ENCODE measurements at places on chromosomes 16 and 17. TPM values are rescaled to one million over a fixed set of nuclear protein-coding genes. Genes with fewer than 3 reads are reported as not detected.

DNA sequence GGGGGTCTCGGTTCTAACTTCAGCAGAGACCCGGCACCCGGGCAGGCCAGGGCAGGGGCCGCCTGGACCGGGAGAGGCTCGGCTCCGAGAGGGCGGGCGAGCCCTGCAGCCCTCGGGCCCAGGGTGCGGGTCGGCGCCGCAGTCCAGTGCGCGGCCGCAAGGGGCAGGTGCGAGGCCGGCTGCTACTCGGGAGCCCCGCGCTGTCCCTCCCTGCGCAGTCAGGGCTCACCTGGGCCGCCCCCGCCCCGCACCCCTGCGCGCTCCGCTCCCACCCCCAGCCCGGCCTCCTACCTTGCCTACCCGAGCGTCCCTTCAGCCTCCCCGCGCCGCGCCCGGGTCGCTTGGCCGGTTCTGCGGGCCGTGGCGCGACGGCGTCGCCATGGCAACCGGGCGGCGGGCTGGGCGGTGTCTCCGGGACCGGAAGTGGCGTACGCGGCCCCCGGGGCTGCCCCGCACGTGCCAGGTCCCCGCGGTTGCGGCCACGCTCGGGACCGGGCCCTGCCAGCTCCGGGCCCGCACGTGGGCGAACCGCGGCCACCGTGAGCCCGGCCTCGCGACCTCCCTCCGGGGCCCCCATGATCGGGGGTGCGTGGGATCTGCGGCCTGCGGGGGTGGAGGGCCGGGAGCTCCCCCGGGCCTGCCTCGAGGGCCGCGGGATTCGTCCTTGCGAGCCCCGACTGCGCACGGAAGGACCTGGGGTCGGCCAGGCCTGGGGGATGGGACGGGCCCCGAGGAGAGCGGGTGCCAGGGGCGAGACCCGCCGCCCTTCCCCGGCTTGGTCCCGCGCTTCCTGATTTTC is at the start of gene CYB561:
TSS of gene CYB561 (minus strand) at position 353 of the 799 bp plus-strand sequence. CDS start 8,759 bp downstream, outside the sequence.
- peak; percentile 67 for DNase-seq

DNA sequence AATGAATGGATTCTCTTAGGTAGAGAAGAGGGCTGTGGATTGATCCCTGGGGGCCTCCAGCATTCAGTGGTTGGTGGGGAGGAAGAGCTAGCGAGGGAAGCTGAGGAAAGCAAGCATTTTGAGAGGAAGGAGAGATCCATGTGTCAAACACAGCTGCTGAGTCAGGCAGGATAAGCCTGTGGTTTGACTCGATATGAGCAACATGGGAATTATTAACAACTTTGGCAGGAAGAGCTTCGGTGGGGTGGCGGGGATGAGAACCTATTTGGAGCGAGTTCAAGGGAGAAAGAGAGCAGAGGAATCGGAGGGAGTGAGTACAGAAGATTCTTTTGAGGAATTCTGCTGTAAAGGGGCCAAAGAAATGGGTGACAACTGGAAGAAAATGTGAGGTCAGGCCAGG is 59.5 kb upstream of the CDC42EP4 start:
- no peak for DNase-seq

- no peak for DNase-seq
Measured at GRCh38 chr17:79792984-79793923, 3.6 kb downstream of the CBX8 start.

GRCh38 chr17:57266902-57267311 is 10.6 kb downstream of the MSI2 start:
- DNase-seq = no peak

The HNF1B gene
- total RNA-seq = not detected

DNA sequence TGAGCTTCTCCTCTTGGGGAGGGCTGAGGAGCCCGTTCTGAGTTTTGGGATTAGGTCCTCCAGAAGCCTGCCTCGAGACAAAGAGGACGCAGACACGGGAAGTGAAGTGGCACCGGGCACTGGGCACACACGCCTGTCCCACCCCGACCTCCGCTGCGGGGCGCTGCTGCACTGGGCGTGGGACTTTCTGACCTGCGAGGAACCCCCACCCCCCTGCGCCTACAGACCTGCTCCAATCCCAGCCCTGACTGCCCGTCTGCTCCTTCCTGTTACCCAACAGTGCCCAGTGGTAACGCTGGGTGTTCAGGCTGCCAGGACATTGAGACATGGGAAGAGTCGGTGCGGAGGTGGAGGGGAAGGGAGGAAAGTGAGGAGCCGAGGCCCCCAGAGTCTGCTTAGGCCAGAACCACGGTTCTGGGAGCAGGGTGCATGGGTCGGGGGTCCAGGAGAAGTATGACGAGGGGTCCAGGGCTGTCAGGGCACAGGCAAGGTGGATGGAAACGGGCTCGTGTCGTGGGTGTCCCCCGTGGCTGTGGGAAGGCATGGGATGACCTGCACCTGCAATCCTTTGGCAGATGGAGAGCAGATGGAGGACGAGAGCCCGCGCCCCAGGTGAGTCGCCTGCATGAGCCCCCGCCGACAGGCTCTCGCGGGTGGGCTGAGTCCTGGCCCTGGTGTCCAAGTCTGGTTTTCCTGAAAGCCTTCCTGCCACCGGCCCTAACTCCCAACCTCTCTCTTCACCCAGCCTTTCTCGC is 112.0 kb upstream of the CREBBP start:
- no peak for DNase-seq

- DNase-seq = no peak
Measured at GRCh38 chr16:78421181-78421708, 321.8 kb downstream of the WWOX start.

DNA sequence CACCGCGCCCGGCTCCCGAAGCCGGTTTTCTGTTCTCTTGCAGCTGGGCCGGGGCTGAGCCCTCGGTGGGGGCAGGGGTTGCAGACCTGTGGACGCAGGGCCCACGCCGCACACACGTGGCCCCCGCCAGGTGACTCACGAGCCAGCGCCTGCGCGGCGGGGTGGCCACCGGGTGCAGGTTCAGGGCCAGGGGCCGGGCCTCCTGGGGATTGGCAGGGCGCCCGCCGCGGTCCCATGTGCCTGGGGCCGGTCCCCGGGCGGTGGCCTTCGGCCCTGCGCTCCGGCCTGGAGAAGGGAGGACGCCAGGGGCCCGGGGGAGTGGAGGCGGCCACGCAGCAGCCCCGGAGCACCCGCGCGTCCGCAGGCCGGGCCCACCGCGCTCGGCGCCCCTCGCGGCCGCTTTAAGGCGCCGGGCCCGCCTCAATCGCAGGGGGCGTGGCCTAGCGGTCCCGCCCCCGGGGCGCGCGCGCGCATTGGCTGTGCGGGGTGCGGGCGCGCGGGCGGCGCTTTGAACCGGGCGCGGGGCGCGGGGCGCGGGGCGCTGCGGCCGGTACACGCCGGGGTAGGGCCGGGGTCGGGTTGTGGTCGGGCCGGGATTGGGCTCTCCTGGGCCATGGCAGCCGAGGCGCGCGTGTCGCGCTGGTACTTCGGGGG is at the start of gene SLC25A10:
TSS of gene SLC25A10 (plus strand) at position 471 of the 654 bp plus-strand sequence. CDS start at position 614, 143 bp downstream.
- peak; percentile 66 for DNase-seq
